Foreskin melanocyte (primary cell): ENCODE measurements at places on chromosomes 5 and 9.

DNA sequence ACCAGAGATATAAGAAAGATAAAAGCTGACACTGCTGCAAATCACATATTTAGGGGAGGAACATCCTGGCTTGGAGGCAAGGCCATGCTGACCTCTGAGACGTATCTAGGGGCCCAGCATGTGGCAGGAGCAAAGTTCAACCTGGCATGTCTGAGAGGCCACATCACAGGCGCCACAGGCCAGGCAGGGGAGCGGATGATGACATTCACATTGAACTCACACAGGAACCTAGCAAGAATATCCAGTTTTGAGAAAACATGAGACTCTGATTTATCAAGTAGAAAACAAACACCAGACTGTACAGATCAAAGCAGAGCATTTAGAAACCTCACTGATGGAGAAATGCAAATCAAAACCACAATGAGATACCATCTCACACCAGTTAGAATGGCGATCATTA lies 64.2 kb upstream of the STK32A start:
- DNase-seq = no peak

- peak; percentile 85 for DNase-seq
Measured at GRCh38 chr5:73654819-73655318, 28.9 kb downstream of the ARHGEF28 start.

GRCh38 chr9:86517475-86517874 lies 163.3 kb upstream of the TUT7 start:
- DNase-seq = no peak

DNA sequence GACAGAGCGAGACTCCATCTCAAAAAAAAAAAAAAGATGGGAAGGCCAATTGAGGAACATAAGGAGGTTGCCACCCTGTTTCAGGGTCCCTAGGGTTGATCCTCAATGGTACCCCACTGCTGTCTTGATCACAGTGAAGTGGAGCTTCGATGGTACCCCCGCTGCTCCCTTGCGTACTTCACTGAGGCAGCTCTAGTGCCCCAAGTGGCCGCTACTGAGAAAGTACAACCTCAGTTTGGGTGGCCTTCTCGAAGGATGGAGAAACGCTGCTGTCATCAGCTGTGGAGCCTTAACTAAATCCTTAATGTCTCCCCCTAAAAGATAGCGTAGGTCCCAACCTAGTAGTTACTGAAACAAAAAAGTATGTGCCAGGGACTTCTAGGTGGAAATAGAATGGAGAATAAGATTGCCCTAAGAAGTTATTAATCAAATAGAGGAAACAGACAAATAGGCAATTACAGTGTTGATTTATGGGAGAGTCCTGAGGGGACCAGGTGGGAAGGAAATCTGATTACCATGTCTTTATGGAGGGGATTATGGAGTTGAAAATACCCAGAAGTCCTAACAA lies 6.3 kb downstream of the TESK1 start:
- no peak for DNase-seq

DNA sequence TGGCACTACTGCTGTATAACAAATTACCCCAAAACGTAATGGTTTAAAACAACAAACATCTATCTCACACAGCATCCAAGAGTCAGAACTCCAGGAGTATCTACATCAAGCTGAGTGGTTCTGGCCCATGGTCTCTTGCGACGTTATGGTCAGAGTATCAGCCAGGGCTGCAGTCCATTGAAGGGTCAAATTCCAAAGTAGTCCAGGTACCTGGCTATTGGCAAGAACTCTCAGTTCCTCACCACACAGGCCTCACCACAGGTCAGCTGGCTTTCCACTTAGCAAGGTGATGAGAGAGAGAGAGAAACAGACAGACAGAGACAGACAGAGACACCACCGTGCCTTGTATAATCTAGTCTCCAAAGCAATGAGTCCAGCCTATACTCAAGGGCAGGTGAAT lies 22.6 kb downstream of the EPB41L4A start:
- DNase-seq = no peak

DNA sequence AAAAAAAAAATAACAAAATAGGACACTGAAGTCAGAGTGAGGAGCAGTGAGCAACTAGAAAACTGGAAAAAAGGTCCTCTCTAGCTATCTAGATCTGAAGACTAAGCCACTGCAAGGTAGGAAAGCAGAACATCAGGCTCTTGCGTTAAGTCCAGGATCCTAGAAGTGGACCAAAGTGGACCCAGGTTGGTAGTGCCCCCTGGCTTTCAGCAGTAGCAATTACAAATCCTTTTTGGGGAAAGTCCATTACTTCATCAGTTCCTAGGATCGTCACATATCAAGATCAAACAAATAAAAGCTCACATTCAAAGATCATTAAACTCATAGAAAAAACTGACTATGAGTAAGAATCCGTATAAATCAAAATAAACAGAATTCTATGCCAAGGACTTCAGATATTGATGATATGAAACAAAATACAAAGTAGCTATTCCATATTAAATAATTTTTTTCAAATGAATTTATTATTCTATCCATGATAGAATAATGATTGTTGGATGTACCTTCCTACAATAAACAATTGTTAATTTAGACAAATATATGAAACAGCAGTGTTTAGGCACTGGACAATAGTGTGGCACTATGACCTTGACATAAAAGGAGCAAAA lies 6.5 kb upstream of the RICTOR start:
- peak; percentile 27 for DNase-seq

- no peak for DNase-seq
Measured at GRCh38 chr5:132209901-132210545, 17.6 kb downstream of the P4HA2 start.

DNA sequence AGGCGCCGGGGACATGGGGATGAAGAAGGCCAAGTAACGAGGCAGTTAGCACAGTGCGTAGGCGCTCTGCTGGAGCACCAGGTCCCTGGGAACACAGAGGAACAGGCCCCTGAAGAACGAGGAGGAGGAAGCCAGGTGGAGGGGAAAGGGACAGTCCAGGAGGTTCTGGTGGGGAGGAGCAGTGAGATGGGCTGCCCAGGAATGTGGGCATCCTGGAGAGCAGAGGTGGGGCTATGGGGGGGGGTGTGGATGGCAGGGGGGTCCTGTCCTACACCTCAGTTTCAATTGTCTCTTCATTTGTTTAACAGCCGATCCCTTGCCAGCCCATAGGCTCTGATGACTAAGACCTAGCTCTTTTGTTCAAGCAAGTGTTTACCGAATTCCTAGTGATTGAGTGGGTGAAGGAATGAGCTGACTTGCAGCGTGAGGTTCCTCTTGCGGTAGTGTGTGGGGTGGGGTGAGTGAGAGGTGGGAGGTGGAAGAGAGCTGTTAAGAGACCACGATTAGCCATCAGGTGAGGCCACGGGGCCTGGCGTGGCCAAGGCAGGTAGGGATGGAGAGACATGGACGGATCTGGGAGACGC lies 8.4 kb upstream of the PHYHD1 start:
- no peak for DNase-seq

GRCh38 chr9:99128133-99128406 lies 23.2 kb downstream of the TGFBR1 start:
- DNase-seq = no peak

GRCh38 chr9:81022177-81022576 lies 667.2 kb downstream of the TLE1 start:
- DNase-seq = no peak

DNA sequence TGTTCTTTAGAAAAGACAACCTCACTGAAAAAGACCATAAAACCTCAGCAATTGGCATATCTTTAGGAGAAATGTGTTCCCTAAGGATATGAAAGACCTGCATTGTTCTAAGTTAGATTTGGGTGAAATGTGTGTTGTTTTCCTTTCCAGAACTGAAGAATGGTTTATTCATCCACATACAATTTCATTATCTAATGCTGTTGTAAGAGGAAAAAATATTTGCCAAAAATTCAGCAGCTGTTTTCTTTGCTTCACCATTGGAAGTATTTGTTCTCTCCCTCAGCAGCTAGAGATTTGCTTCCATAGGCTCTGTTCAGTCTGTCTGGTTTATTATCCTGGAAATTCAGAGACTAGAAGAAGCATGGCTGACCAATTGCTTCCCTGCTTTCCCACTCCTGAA lies 150.9 kb downstream of the ISOC1 start:
- peak; percentile 51 for DNase-seq

- DNase-seq = no peak
Measured at GRCh38 chr9:96449523-96449844, 485 bp upstream of the HABP4 start.

DNA sequence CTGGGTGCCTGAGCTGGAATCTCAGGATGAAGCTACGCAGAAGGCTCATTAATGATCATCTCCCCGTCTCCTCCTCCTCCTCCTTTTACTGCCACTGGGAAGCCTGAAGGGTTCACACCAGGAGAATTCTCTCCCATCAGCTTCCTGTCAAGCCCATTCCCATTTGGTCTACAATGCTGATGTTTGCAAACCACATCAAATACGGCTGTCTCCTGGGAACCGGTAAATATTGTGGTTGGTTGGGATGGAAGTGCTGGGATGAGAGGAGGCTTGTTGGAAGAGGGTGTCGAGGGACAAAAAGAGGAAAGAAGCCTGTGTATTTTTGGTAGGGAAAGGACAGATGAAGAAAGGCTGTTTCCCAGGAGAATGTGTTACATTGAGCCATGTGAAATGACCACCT lies 13.2 kb upstream of the S1PR3 start:
- no peak for DNase-seq

- no peak for DNase-seq
Measured at GRCh38 chr5:141001844-141002604, 35.7 kb downstream of the PCDHAC2 start.

- DNase-seq = no peak
Measured at GRCh38 chr9:90259311-90260246, 383.0 kb downstream of the DIRAS2 start.

DNA sequence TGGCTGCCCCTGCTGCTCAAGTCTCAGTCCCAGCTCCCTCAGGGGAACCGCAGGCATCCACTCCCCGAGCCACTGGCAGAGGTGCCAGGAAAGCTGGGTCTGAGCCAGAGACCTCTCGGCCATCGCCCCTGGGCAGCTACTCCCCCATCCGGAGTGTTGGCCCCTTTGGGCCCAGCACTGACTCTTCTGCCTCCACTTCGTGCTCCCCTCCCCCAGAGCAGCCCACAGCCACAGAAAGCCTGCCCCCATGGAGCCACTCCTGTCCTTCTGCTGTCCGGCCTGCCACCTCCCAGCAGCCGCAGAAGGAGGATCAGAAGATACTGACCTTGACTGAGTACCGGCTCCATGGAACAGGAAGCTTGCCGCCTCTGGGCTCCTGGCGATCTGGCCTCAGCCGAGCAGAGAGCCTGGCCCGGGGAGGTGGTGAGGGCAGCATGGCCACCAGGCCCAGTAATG lies 49.8 kb upstream of the TESK1 start:
- DNase-seq = no peak

GRCh38 chr5:78334811-78335210 lies 25.6 kb upstream of the SCAMP1 start:
- no peak for DNase-seq

DNA sequence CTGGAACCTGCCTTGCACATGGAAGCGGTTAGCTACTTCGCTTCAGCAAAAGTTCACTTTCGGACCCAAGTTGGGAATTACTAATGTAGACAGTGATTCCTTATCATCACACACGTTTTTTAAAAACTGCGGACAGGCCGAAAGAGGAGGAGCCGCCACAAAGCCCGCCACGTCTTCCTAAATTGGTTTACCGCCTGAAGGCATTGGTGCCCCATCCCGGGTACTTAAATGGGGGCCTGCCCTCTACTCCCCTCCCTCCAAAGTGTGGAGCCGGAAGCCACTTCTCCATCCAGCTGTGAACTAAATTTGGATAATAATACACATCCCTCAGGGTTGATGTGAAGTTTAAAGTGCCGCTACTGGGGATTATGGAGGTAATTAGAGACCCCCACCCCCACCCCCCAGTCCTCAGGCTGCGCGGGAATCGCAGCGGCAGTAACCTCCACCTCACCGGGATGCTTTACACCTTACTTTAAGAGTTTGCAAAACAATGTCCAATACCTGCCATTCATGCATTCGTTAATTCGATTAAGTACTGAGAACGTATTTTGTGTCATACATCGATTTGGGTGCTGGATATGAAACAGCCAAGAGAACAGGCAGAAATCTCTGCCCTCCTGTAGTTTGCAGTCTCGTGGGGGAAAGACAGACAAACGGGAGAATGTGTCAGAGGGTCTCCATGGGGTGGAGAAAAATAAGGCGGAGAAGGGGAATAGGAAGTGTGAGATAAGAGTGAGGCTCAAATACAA lies 937 bp upstream of the MACROH2A1 start:
- no peak for DNase-seq

DNA sequence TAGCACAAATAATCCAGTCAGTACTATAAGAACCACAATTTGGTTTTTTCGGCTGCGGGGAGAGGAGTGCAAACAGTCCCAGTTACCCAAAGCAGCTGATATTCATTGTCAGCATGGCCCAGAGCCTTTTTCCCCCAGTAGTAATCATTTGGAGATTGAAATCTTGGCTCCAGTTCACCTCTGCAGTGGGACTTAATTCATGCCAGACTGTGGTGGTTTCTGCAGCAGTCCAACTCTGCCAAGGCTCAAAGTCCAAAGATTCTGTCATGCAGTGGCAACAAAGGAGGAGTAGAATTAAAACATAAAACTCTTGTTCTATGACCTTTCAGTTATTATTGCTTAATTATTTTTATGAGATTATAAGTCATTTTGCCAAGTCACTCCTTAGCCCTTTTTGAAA lies 25.0 kb upstream of the TRIM36 start:
- DNase-seq = no peak

DNA sequence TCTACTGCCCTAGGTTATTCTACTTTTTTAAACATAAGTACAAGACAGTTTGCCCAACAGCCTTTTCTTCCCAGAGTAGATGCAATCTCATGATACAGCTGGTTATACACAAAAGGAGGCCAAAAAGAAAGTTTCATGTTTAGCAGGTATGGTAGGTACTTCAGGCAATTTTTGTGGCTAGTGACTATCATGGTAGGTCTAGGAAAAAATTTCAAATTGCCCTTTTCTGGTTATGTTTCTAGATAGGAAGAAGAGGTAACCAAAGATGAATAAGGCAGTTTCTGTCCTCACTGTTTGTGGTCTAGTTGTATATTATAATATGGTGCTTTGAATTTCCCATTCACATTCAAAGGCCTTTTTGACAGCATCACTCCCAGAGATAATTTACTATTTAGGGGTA lies 19.7 kb downstream of the MEGF9 start:
- no peak for DNase-seq

DNA sequence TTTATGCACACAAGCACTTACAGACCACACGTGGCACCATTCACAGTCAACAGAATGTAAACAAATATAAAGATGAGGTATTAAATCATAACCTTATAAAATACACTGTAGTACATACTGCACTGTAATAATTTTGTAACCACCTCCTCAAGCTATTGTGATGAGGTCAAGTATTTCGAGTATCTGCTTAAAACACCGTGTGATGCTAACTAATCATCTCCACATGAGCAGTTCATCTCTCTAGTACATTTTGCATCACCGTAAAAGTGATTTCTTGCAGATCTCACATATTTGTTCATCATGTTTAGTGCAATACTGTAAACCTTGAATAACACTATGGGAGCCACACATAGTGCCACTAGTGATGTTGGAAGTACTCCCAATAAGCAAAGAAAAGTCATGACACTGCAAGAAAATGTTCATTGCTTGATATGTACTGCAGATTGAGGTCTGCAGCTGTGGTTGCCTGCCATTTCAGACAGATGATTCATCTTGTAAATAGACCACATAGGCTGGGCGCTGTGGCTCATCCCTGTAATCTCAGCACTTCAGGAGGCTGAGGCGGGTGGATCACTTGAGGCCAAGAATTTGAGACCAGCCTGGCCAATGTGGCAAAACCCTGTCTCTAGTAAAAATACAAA lies 44.3 kb downstream of the FOXB2 start:
- DNase-seq = peak; percentile 32
